NCI-H460 (cell line): ENCODE measurements at places on chromosomes 5 and 9. TPM values are rescaled to one million over a fixed set of nuclear protein-coding genes. Genes with fewer than 3 reads are reported as not detected.

Gene CDKN2A
- not detected in 2 replicates for total RNA-seq

Gene NPR2
- 1.7 and 7.0 TPM in 2 replicates for total RNA-seq

Gene CAMK4
- 0.10 and 0.23 TPM in 2 replicates for total RNA-seq

Gene PTPRD
- 45.3 and 50.4 TPM in 2 replicates for total RNA-seq

Gene SLC45A2
- not detected in 2 replicates for total RNA-seq
